ENCODE measurements at places on chromosomes 7 and 10.

GRCh38 chr7:47617131-47617530 lies 35.2 kb upstream of the TNS3 start:
- DNase-seq: peak; percentile 78

DNA sequence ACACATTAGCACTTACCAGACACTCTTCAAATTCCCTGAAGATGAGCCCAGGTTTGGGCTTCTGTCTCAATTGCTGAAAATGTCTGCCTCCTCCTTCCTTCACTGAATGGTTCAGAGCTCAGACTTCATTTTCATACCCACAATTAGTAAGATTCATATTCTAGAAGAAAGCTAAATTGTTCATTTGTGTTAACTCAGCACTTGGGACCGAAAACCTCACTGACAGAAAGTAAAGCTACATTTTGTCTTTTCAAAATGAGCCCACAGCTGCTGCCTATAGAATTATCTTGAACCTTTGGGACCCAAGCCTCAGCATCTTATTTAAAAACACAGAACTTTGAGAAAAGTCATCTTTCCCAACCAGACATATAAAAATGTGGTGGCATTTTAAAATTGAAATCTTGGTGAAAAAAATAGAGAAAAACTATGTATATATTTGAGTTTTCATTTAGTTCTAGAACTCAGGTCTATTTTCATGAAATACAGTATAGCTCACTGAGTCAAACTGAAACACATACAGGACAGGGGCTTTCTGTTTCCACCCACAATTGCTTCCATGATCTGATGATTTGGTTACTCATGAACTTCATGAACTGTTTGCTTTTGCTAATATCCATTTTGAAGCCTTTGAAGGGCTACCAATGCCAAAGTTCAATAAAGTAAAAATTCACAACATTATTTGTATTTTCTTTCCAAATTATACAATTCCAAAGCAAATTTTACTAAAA lies 119.1 kb upstream of the PFKP start:
- DNase-seq: no peak

DNA sequence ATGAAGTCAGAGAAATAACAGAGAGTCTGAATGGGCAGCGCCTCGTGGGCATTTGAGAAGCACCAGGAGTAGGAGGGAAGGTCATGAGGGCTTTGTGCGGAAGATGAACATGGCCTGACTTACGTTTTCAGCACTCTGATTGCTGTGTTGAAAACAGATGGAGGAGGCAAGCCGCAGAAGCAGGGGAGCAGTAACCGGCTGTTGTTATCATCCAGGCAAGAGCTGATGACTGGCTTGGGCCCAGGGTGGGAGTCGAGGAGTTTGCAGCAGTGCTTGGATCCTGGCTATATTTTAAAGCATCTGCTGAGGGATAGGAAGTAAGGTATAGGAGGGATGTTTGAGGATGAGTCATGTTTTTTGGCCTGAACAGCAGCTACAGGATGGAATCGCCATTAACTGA lies 12.7 kb upstream of the PDLIM1 start:
- DNase-seq: peak; percentile 19

- DNase-seq: peak; percentile 71
Measured at GRCh38 chr10:114902151-114902550, 35.8 kb upstream of the TRUB1 start.

DNA sequence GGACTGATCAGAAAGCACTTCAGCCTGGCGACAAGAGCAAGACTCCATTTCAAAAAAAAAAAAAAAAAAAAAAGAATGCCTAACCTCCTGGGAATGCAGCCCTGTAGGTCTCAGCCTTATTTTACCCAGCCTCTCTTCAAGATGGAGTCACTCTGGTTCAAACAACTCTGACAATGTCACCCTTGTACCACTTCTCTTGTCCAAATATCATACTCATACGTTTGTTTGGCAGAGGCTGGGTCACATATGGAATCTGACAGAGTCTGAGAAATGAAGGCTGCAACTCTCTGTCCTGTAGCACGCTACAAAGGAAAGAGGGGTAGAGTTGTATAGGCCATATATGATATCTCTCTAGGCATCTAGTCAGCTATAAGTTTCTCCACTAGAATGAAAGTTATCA lies 58.6 kb upstream of the GSAP start:
- no peak for DNase-seq

GRCh38 chr10:129758207-129759021 lies 205.7 kb downstream of the EBF3 start:
- DNase-seq: no peak

- no peak for DNase-seq
Measured at GRCh38 chr10:86583983-86584382, 62.4 kb upstream of the WAPL start.

DNA sequence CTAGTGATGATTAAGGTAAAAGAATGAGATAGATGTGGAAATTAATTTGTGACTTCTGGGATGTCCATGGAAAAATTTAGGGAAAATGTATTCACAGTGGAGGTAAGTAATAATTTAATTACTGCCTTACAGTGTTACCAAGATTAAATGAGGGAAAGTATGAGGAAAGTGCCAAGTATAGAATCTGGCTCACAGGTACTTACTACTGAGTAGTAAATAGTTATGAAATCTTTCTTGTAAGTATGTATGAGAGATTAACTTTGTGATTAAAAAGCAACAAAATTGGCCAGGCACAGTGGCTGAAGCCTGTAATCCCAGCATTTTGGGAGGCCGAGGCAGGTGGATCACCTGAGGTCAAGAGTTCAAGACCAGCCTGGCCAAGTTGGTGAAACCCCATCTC lies 42.1 kb downstream of the RSBN1L start:
- no peak for DNase-seq

GRCh38 chr7:4861227-4861626 lies 603 bp downstream of the PAPOLB start:
- no peak for DNase-seq

DNA sequence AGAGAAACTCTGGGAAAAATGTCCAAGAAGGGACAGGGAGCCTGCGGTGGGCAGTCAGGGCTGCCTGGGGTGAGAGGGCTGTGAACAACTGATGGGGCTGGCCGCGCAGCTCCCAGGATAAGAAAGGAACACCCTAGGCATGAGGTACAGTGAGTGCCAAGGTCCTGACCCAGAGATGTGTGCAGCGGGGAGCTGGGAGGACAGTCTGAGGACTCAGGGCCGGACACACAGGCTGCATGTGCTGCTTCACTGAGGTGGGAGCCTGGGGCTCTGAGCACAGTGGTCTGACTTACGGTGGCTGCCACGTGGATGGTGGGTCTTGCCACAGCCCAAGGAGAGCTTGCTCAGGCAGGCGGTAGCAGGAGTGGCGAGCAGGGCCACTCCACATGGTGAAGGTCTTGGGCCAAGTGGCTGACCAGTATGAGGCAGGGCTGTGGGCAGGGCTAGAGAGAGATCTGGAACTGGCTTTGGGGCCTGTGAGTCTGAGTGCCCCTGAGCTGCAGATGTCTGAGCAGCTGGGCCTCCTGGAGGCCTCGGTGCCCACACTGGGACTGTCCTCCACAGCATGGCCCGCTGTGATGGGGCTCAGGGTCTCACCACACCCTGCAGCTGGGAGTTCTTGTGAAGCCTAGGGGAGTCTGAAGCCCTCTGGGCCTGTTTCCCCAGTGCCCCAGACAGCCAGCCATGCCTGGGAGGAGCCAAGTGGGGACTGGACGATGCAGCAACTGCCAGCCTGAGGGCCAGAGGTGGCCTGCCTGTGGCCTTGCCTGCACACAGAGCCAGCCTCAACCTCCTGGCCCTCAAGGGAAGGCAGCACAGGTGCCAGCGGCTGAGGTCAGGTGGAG lies 60.3 kb downstream of the RASGEF1A start:
- DNase-seq: no peak

- no peak for DNase-seq
Measured at GRCh38 chr7:72429316-72429715, 17.2 kb upstream of the CALN1 start.

GRCh38 chr10:95353123-95353522 lies 62.3 kb upstream of the PDLIM1 start:
- DNase-seq: no peak

GRCh38 chr10:32232378-32232777 lies 114.6 kb downstream of the EPC1 start:
- no peak for DNase-seq

- peak; percentile 86 for DNase-seq
Measured at GRCh38 chr10:3935141-3935540, 150.1 kb upstream of the KLF6 start.

- DNase-seq: no peak
Measured at GRCh38 chr7:139036901-139037300, 1.1 kb upstream of the ZC3HAV1L start.

DNA sequence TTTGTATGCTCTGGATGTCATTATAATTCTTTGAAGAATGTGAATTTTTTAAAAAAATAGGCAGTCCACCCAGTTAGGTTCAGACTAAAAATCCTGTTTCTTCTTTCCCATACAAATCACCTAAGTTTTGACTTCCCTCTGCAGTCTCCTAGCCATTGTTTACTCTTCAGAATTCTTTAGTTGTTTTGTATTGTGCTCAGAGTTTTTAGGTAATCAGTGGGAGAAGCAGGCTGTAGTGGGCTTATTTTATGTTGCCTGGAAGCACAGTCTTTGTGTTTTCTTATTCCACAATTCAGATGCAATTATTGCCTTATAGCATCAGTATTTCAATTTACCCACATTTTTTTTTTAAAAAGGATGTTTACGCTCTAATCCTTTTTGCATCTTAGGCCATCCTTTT lies 94.9 kb downstream of the AKAP9 start:
- DNase-seq: no peak

GRCh38 chr10:116237260-116237659 lies 35.7 kb downstream of the GFRA1 start:
- DNase-seq: peak; percentile 15

- no peak for DNase-seq
Measured at GRCh38 chr10:128095753-128096469, 30.3 kb downstream of the MKI67 start.

GRCh38 chr10:99859585-99859984 lies 77.1 kb downstream of the ABCC2 start:
- DNase-seq: no peak

DNA sequence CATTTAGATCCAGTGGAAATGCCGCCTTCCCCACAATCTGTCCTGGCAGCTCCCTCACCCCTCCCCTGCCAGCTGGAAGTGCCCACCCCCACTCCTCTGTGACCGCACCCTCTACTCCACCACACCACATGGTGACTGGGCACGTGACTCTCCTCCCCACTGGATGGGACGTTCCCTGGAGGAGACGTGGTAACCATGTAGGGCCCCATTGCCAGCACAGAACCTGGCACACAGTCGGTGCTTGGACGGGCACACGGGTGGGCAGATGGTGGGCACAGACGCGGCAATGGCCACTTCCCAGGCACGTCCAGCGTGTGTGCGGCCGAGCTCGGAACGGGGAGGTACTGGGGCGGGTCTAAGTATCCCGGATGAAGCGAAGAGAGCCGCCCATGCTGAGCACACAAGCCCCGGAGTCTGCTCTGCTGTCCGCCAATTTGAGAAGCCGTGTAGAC lies 245.6 kb downstream of the MAD1L1 start:
- DNase-seq: no peak

DNA sequence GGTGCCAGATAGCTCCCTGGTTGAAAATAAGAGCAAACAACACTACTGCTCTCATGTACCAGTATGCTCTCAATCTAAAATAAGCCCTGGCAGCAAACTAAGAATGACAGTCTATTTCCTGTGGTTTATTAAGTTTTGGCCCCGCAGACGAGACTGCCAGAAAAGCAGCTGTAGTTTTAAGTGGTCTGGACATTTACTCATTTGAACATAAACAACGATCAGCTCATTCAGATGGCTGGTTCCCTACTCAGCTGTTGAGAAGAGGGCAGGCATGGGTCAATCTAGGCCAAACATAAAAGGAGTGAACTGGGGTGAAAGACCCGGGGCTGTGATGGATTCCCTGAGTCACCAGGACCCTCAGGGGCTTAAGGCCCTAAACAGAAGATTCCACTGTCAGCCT lies 4.5 kb downstream of the TRIL start:
- peak; percentile 69 for DNase-seq

GRCh38 chr7:20998309-20998708 lies 211.6 kb upstream of the SP8 start:
- DNase-seq: no peak

GRCh38 chr10:14162629-14163344 lies 167.9 kb downstream of the FRMD4A start:
- no peak for DNase-seq

DNA sequence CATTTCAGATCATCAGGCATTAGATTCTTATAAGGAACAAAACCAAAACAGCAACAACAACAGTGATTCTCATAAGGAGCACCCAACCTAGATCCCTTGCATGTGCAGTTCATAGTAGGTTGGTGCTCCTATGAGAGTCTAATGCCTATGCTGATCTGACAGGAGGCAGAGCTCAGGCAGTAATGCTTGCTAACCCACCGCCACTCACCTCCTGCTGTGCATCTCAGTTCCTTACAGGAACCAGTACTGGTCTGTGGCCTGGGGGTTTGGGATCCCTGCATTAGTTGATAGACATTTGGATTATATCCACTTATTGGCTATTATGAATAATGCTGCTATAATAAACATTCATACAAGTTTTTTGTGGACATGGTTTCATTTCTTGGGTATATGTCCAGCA lies 14.0 kb downstream of the MKLN1 start:
- no peak for DNase-seq

DNA sequence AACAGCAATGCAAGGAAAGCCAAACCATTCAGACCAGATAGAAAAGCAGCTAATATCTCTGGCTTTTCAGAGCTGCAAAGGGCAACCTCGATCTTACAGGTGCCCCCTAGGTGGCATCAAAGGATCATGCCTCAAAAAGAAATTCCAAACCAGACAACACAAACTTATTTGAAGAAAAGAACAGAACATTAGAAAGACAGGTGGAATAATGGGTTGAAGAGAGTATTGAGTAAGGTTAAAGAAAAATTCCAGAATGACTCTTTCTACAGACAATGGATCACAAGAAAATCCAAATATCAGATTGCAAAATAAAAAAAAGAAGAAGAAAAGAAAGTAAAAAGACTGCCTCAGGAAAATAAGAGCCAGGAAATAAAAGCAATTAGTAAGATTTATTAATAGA lies 213.7 kb downstream of the ELMO1 start:
- no peak for DNase-seq

- DNase-seq: no peak
Measured at GRCh38 chr10:79318369-79318768, 28.9 kb upstream of the PPIF start.

GRCh38 chr7:131722371-131722770 lies 165.9 kb upstream of the PODXL start:
- DNase-seq: peak; percentile 44

DNA sequence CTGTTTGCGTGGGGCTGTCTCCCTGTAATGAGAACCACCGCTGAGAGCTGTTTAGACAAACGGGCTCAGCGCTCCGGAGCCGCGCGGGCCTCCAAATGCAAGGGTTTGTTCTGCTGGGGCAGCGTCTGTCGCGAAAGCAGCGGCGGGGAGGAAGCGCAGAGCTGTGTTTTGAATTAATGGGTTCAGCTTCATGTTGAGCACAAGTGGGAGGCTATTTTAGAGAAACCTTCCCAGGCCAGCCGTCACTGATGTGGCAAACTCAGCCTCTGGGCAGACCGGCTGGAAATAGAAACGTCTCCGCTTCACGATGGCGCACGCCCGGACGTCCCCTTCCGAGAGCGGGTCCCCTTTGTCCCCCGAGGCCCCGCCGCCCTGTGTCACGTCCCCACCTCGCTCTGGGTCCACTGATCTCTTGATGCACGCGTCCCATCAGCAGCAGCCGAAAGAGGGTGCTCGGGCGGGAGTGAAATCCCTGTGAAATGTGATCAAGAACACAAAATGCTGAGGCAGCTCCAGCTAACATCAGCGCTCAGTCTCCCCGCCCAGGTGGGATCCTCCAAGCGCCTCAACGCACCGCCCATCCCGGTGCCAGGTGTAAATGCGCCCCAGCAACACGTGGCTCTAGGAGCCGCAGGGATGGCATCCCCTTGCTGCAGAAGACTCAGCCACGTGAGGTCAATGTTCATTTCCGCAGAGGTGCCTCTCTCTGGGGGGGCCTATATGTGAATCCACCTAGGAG lies 44.9 kb downstream of the BAMBI start:
- DNase-seq: peak; percentile 61

GRCh38 chr10:79347894-79348639 lies 798 bp downstream of the PPIF start:
- peak; percentile 74 for DNase-seq
